Right forelimb (tissue), 1 donor: ENCODE measurements at places on chromosomes 6 and 20.

DNA sequence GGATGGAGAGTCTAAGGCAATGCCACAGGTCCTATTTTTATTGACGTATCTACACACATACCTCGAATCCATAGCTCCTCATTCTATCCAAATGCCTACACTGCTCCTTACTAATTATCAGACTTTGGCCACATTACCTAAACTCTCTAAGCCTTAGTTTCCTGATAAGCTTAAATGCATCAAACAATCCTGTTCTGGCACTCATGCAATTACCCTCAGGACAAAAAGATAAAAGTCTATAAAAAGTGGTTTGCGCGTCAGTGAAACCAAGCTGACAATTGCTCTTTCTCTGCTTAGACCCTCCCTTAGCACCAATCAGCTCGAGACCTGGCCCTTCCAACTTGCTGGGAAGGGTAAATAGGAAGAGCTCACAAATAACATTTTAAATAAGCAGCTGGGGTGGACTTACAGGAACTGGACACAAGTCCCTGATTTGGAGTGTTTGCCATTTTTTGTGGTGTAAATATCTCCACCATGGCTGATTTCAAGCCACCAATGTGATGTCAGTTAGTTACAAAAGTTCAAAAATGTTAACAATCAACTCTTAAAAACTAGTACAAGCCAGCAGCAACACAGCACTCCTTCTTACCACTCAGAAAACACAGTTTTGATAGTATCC, 7.2 kb upstream of the PLEKHG1 start:
- DNase-seq: no peak

- DNase-seq: no peak
These were observed 507.3 kb downstream of the EYS start for GRCh38 chr6:65199683-65200082.

DNA sequence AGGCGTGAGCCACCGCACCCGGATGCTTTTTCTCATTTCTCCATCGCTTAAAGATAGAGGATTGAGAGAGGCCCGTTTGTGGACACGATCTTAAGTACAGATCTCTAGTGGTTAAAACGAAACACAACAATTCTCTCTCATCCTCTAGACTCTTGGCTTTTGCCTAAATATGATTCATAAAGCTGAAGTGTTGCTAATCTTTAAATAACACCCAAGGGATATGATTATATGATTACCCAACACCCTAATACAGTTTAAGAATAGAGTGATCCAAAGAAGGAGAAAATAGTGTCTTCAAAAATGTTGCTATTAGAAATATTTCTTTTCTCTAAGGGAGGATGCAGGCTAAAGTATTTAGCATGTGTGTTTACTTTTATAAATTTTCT, 50.4 kb downstream of the MTHFD1L start:
- no peak for DNase-seq

- no peak for DNase-seq
These were observed 11.1 kb upstream of the TCF15 start for GRCh38 chr20:621125-621756.

DNA sequence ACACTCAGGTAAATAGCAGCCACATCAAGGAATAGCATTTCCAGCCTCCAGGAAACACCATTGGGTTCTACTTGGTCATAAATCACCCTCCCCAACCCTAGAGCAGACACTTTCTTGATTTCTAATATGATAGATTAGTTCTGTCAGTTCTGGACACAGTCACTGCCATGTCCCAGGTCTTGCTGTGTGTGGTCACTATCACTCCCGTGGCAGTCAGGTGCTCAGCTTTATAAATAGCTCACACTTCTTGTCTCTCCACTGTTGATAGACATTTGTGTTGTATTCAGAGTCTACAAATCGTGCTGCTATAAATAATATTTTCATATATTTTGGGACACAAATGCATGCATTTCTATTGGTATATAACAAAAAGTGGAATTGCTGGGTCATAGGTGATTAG, 13.3 kb downstream of the HLA-F start:
- DNase-seq: no peak

GRCh38 chr6:52829046-52829817, 11.4 kb downstream of the GSTA5 start:
- DNase-seq: no peak

DNA sequence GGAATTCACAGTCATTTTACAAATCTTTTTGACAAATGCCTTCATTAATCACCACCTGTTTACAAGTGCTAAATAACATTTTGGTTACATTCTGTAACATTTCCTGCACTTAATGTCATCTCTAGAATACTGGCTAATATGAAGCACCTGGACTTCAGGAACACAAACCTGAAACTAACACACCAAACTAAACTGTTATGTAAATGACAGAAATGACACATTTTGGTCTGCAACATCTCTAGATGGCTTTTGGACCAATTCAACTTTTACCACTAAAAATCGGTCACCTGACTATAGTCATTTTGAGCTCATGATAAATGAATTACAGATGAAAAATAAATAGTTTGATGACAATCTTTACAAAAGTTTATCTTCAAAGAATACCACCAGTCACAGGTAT, 80.6 kb downstream of the ATG5 start:
- no peak for DNase-seq

GRCh38 chr6:28597217-28597835, 71.6 kb downstream of the GPX5 start:
- no peak for DNase-seq

- no peak for DNase-seq
These were observed 50.8 kb upstream of the MLN start for GRCh38 chr6:33854572-33855030.

GRCh38 chr6:150695652-150696051, 96.0 kb downstream of the PLEKHG1 start:
- no peak for DNase-seq

DNA sequence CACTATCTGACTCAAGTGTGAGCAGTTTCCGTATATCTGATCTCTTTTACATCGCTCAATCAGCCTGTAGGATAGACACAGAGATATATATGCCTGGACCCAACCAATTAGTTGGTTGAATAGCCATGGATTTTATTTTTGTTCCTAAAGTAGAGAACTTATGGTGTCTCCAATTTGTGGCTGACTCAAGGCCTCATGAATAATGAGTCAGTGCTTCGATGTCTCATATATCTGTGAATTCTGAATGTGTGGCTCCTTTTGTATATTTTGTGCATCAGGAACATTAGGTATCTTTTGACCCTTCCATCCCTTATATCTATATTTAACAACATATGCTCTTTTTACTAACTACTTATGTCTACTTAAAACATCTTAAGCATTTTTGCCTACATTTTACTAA, 64.5 kb downstream of the OR2B2 start:
- DNase-seq: no peak

- no peak for DNase-seq
These were observed 257.3 kb downstream of the ATXN1 start for GRCh38 chr6:16503970-16504415.

GRCh38 chr6:70270287-70271005, 32.4 kb downstream of the COL9A1 start:
- no peak for DNase-seq

DNA sequence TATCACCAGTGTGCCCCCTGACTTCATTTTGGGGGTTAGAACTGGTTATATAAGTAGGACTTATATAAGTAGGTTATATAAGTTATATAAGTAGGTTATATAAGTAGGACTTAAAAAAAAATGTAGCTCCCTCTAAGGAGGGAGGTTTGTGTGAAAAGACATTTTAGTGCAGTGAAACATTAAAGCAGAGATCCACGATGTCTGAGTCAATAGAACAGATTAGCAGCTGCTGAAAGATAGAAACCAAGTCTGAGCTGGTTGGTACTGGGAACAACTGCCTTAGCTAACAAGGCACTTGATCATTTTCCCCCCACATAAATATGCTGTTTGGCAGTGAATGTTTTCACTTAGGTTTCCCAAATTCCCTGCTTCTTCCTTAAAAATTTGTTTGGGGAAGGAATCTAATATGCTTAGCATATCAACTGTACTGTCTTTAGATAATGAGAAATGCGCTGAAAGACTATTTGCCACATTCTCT, 2.1 kb upstream of the RPS12 start:
- DNase-seq: no peak

GRCh38 chr6:152012227-152012626, 204.7 kb downstream of the ESR1 start:
- DNase-seq: no peak

- DNase-seq: no peak
These were observed 87.2 kb downstream of the PRND start for GRCh38 chr20:4808872-4809271.

DNA sequence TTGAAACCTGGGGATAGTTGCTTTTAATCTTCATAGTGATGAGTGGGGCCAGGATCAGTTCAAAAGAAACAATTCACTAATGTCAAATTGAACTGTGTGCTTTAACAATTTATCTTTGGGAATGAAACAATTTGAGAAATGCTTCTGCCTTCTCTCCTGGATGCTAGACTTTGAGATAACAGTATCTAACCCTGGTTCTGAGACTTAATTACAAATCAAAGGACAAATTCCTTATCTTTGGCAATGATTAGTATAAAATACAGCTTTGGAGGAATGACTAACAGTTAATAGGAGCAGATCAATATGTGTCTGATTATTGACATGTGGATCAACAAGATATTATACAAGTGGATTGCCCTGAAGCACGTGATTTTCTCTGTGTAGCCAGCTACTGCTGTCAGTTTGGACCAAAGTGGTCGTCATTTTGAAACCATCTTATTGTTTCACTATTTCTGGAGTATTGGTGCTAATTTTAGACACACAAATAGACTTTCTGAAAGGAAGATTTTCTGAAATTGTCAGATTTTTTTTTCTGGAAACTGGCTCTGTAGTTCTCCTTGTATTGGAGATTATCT, 6.2 kb upstream of the FLRT3 start:
- no peak for DNase-seq

DNA sequence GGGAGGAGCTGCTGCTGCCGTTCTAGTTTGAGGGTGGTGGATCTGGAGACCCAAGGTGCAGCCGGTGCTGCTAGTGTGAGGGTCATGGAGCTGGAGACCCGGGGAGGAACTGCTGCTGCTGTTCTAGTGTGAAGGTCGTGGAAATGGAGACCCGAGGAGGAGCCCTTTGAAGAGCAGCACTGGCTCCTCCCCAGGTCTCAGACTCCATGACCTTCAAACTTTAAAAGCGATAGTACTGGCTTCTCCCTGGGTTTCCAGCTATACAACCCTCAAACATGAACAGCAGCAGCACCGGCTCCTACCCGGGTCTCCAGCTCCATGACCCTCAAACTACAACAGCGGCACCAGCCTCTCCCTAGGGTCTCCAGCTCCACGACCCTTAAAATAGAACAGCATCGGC, 15.5 kb downstream of the ULBP3 start:
- DNase-seq: no peak

GRCh38 chr6:32075781-32076180, 33.4 kb downstream of the TNXB start:
- DNase-seq: peak; percentile 47

GRCh38 chr6:170448317-170448716, 104.8 kb downstream of the PSMB1 start:
- no peak for DNase-seq

GRCh38 chr20:3071610-3072529, at the start of gene OXT:
Gene OXT (plus strand): TSS chr20:3071620. CDS start chr20:3071656, 36 bp downstream.
- peak; percentile 75 for DNase-seq

DNA sequence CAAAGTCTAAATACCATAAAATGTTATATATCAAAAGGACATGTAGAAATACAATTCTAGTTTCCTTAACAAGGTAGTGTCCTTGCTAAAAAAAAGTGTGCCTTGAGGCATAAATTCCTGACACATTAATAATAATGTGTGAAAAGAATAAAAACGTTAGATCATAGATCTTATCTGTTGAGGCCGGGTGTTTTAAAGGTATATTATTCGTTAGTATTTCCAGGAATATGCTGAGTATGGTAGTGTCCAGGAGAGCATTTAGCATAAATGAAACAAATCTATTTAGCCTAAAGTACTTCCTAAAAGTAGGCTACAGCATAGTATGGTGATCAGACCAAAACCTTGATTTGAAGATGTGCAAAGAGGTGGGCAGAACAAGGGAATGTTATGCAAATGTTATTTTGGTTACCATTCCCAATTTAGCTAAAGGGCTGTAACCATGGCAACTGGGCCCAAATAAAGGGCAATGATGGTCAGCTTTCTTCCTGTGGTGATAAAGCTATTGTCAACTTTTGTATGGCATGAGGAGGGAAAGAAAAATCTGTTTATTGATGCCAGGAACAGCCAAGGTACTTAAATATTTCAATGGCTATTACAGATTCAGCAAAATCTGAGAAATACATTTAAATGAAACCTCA, 18.9 kb downstream of the MKKS start:
- no peak for DNase-seq

DNA sequence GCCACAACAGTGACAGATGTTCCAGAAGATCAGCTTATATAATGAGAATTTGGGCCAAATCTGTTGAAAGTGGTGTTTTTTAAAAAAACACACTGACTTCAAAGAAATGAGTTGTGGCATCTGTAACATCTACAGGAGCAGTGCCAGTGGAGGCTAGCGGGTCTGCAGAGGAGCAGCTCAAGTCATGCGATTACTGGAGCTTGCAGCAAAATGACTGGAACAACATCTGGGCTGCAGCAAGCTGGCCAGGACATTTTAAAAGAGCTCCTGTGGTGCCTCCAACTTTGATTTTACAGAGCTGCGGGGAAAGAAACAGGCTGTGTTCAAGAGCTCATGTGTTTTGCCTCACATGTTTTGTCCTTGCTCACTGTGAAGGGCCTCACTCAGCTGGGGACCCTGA, 57.2 kb downstream of the TBX18 start:
- DNase-seq: no peak

GRCh38 chr20:11260611-11261010, 586.8 kb upstream of the JAG1 start:
- no peak for DNase-seq

DNA sequence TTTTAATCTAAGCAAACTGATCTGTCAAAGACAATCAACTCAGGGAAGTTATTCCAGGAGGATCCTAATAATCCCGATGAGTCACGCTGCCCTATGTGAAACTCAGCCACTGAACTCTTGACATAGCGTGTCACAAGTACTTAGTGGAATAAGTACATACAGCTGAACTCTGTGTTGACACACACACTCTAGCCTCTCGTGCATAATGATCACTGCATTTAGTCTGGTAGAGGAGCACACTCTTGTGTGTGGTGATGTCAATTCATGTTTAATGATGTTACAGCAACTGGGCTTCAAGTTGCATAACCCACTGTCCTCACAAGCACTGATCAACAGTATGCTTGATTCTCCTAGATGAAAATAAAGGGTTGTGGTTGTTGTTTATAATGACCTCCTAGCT, 148.3 kb downstream of the HACE1 start:
- no peak for DNase-seq

GRCh38 chr6:33571637-33572316, 8.3 kb downstream of the BAK1 start:
- no peak for DNase-seq

DNA sequence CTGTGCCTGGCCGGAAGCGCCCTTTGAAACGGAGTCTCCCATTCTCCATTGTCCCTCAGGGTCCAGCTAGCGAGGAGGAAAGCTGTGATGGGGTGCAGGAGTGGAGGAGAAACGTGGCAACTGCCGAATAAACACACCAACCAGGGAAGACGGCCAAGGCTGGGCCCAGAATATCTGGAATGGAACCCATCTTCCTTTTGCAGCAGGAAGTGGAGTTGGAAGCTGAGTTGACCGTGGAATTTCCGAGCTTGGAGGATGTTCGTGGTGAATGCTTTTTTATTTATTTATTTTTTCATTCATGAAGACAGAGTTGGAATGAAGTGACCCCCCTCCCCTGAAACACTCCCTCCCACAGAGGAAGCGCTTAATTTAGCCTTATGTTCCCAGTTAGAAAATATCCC, 105.6 kb upstream of the RNF24 start:
- DNase-seq: no peak
